Naive thymus-derived CD8-positive, alpha-beta T cell (primary cell): ENCODE measurements at places on chromosomes 11 and 22.

DNA sequence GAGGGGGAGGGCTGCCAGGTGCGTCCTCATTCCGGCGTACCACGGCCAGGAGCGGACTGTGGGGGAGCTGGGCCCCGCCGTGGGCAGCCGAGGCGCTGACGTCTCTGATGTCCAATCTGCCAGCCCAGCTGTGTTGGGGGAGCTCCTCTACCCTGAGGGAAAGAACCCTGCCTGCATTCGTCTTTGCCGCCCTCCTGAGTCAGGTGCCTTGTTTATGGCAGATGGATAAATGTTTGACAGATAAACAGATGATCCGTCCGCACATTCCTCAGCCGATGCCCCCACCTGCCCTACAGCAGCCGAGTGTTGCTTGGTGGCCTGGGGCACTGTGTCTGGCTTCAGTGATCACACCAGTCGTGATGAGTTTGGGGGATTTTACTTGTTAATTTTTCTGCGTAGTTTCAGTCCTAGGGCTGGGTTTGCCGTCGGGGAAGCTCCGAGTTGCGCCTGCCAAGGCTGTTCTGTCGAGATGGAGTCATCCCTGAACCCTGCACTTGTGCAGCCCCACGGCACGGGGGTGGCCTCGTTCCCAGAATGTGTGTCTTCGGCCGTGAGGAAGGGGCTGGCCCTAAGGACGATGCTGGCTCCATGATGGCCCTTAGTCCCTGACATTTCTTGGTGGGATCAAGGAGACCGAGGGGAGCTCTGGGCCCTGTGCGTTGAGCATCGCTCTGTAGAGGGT lies 1083.9 kb downstream of the BRD1 start:
- no peak for DNase-seq

DNA sequence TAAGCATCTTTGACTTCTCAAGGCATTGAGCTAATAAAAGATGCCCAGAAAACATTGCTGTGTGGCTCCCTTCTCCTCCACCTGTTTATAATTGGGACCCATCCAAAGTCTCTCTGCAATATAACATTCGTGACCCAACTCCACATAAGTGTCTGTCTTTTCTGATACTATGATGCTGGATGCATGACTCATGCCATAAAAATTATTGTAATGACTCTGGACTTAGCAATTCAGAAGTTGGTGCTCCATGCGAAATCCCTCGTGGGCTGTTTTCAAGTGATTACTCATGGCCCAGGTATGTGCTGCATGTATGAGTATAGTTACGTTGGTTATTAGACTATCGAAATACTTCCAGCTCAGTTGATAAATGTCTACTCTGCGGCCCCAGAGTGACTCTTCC lies 11.7 kb downstream of the FJX1 start:
- no peak for DNase-seq

DNA sequence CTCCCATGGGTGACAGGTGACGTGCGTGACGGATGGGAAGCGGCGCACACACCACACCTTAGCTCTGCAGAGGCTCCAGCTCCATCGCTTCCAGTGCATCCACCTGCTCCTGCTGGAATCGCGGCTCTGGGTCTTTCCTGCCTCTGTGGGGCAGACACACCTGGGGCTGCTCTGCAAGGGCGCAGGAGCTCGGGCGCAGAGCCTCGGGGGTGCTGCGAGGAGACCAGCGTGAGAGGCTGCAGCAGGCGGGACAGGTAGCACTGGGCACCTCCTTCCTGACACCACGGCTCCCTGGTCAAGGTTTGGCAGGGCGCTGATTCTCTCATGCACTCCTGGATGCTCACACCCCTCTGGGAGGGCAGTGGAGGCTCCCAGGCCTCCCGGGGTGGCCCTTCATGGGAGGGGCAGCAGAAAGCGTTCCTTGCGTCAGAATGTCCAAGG lies 1494.3 kb downstream of the BRD1 start:
- DNase-seq: no peak

DNA sequence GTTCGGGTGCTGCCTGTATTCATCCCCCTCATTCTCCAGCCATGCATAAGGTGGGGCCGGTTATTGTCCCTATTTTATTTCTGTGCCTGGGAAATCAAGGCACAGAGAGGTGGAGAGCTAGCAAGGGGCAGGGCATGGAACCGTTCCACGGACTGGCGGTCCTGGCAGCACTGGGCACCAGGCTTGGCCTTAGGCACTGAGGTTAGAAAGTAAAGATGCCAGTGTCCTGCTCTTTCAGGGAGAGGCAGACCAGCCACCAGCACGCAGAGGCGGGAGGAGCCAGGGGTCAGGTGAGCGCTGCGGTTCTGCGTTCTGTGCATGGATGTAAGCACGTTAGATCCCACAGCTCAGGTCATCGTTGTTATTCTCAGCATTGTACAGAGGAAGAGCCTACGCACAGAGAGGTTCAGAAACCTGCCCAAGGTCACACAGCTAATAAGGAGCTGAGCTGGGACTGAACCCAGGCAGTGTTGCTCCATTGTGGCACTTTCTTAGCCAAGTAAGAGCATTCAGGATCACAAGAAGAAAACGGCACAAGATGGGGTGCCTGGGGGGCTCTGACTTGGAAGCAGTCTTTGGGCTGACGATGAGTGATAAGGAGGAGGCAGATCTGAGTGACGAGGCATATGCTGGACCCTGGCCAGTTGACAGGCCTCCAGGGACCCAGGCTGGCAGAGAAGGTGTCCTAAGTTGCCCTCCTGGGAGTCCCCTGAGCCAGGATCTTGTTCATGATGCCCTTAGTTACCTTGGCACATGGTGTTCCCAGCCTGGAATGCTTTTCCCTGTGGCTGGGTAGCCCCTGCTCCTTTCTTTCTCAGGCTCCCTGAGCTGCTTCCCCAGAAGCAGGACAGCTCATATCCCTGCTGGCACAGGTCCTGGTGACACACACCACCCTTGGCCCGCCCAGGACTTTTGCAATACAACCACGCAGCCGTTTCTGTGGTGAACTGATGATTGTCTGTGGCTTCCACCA lies 41.1 kb downstream of the OSBPL5 start:
- DNase-seq: no peak

DNA sequence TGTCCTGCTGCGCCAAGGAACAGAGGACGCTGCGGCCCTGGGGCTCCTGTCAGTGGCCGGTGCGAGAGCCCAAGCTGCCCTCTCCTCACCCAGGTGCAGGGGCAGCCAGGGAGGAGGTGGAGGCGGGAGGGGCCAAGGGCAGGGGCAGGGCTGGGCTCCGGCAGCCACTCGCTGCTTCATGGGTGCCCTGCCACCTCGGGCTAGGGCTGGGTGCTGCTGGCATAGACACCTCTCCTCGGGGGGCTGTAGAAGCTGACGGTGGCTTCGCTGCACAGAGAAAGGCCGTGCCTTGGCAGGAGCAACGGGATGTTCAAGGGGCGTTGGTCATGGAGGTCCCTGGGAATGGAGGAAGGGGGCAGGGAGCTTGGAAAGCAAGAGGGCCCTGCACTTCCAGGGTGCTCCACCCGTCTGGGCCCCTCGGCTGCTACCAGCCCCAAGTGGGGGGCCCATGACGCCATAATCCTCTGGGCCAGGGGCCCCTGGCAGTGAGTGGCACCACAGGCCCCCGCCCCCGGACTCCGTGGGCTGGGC lies 1.6 kb upstream of the TBX1 start:
- no peak for DNase-seq

GRCh38 chr11:72204886-72205285 lies 11.7 kb upstream of the FOLR2 start:
- DNase-seq: no peak

DNA sequence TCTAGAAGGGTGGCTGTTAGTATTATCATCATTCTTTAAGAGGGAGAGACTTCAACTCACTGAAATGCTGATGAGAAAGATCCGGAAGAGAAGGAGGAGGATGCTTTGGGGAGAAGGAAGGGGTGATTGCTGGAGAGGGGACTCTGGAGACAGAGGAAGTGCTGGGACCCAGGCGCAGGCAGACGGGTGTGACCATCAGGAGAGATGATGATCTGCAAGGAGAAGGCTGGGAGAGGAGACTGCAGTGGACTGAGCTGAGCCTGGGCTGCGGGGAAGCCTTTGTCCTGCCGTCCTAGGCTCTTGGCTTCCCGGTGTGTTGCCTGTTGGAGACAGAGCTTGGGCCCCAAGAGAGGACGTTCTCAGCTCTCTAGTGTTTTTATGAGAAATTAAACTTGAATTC lies 22.6 kb downstream of the RASD2 start:
- DNase-seq: no peak

DNA sequence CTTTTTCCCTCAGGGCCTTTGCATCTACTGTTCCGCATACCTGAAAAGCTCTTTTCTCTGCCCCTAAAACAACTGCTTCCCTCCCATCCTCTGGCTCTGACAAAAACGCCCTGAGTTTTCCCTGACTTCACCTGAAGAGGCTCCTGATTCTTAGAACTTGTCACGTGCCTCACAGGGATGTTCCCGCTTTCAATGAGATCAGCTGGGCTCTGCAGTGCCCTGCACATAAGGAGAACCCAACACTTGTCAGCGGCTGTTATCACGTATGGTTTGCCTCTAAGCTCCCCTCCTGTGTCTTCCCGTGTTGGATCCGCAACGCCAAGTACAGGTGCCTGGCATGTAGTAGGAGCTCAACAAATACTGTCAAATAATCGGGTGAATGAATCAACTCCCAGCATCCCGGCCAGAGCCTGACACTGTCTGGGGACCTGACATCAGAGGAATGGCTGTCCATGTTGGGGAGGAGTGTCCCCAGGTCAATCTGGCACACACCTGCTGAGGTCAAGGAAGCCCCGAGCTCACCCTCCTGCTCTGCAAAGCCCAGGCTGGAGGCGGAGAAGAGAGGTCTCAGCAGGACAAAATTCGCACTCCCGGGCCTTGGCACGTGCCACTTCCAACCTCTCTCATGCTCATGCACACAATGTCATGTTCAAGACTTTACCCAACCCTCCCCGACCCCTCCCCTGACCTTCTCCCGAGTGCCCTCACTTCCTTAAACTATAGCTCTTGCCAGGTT lies 4.2 kb upstream of the GRK2 start:
- peak; percentile 59 for DNase-seq

DNA sequence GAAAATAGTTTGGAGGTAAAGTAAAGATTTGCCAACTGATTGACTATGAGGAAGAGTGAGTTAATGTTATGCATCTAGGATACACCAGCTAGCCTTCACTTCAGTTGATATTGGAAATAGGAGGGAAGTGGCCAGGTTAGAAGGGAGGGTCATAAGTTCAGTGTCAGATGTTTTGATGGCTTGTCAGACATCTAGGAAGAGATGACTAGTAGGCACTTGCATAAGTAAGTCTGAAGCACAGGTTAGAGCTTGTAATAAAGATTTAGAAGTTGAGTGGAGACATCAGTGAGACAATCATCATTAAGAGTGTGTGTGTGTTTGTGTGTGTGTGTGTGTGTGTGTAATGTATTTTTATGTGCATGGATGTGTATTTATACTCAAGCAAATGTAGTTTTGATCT lies 146.1 kb downstream of the OR4C45 start:
- no peak for DNase-seq

- no peak for DNase-seq
Observed at GRCh38 chr22:17368554-17369438, 464 bp upstream of the CECR2 start.

- DNase-seq: peak; percentile 51
Observed at GRCh38 chr11:17352950-17353820, 1.6 kb downstream of the NCR3LG1 start.

- DNase-seq: no peak
Observed at GRCh38 chr11:12587333-12587991, 86.8 kb upstream of the TEAD1 start.

DNA sequence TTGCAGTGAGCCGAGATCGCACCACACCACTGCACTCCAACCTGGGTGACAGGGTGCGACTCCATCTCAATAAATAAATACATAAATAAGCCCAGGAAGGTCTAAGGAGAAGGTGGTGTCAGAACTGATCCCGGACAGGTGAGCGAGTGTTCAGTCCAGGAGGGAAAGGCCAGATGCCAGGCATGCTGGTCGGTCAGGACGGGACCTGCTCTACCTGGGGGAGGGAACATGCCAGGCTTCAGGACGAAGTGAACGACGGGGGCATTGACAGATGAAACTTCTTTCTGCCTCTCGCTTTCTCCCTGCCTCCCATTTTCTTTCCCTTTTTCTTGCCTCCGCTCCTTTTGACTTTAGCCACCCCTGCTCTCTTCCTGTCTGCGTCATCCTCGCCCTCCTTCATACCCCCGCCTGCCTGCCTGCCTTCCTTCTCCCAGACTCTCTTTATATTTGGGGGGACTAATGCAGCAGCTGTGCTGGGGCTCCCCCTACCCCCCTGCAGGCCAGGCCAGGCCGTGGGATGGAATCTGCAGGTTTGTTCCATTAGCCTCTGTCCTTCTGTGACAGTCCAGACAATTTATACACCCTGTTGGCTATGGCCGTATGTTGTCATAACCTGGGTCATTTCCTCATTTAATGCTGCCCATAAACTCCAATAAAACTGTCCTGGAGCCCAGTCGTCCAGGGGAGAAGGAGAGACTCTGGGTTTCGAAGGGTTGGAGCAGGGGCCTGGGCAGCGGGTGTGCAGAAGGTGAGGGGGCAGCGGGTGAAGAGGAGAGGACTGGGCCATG lies 209.2 kb upstream of the TBCEL start:
- DNase-seq: no peak

DNA sequence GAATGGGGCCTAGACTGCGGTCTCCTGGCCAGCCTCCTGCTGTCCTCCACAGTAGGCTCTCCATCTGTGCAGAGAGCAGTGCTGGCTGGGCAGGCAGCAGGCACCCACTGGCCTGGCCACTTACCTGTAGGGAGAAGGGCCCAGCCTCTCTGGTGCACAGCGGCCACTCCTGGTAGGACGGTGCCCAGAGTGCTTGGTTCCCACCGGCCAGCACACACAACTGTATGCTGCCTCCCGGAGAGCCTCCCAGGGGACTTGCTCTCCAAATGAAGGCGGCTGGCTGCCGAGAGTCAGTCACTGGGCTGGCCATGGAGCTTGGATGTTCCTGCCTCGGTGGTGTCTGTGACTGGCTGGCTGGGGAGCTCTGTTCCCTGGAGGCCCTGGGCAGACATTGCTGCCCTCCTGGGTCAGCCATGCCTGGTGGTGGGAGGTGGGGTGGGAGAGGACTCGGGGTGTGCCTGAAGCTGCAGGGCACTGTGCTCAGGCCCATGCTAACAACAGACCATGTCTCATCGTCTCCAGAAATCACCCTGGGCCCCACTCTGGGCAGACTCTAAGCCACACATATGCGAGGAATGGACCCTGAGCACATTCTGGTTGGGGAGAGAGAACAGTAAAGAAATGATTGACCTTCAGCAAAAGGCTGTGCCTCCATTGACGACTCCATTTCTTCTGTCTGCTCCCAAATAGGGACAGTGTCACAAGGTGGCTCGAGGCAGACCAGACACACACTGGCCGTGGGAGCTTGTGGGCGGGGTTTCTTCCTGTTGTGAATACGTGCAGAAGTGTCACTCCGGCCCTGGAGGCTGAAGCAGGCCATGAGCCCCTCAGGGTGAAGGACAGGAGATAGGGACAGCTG lies 350.8 kb downstream of the TBC1D22A start:
- DNase-seq: no peak

- DNase-seq: peak; percentile 25
Observed at GRCh38 chr11:62370743-62371440, 33.6 kb downstream of the ASRGL1 start.
